ENCODE measurements at places on chromosomes 2 and 18. TPM values are rescaled to one million over a fixed set of nuclear protein-coding genes. Genes with fewer than 3 reads are reported as not detected.
A peak's percentile ranks its signal among the peaks of the same experiment; 100 is the strongest.

SLC8A1 gene
- 0.58 TPM for total RNA-seq

- no peaks in the 10 kb centered on the region for H3K36me3 ChIP-seq
- H3K4me1 ChIP-seq = no peaks in the 10 kb centered on the region
- H3K27ac ChIP-seq = no peak overlapping the region
- no peak for DNase-seq
- H3K4me3 ChIP-seq = no peak overlapping the region
These were observed 24.1 kb upstream of the EPHA4 start for GRCh38 chr2:221596192-221596591.

CPO gene
- total RNA-seq = not detected

DNA sequence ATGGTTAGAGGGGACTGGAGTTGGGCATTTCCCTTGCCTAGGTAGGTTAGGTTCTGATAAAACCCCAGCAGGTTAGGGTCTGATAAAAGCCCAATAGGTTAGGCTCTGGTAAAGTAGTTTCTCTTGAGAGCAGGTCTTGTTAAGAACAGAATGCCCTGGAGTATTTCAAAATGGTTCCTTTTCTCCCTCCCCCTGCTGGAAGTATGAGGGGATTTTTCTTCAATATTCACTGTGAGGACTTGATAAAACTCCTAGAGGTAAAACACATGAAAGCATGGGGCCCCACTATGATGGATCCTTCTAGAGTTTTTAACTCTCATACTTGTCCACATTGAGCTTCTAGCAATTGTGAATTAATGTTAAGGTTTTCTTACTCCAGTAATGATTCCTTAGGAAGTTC, 27.6 kb downstream of the ANKAR start:
- H3K4me3 ChIP-seq = no peak overlapping the region
- H3K27ac ChIP-seq = no peak overlapping the region
- no peaks in the 10 kb centered on the region for H3K36me3 ChIP-seq
- no peaks in the 10 kb centered on the region for H3K27me3 ChIP-seq

DNA sequence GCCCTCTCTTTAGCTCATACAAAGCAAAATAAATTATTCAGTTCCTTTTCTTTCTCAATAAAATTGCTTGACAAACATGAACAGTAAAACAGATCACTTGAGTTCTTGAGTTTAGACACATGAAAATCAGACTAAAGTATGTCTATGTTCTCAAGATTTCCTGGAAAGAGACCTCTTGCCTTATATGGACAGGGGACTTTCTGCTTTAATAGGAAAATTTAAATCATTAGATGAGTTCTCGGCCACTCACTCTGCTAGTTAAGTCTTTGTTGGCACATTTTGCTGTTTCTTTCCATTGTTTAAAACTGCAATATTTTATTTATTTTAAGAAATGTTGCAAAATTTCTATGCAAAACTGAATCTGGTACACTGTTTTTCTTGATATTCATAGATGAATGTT, 207.8 kb downstream of the RND3 start:
- no peak for DNase-seq
- no peaks in the 10 kb centered on the region for H3K27me3 ChIP-seq
- H3K4me3 ChIP-seq = no peak overlapping the region

PDE6D gene
- 37.8 TPM for total RNA-seq

DNA sequence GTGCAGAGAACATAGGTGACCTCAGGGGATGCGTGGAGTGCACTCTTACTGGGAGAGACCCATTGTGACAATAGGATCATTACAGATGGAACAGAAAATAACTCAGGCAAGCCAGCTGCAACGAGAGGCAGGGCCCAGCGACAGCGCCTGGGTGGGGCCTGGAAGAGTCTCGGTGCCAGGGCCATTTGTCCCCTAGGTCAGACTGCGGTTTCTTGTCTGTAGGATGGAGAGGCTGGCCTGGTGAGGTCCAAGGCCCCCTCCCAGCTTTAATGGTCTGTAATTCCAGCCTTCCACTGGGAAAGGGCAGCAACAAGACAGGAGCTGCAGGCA, 208.6 kb upstream of the APCDD1 start:
- DNase-seq = no peak
- H3K36me3 ChIP-seq = no peaks in the 10 kb centered on the region
- H3K4me1 ChIP-seq = no peaks in the 10 kb centered on the region
- H3K4me3 ChIP-seq = no peak overlapping the region

LRATD1 gene
- total RNA-seq = not detected

GRCh38 chr18:52844323-52844722, 504.3 kb downstream of the DCC start:
- H3K27me3 ChIP-seq = no peaks in the 10 kb centered on the region
- no peak for DNase-seq
- no peak overlapping the region for H3K4me3 ChIP-seq

SLC14A1 gene
- 6.0 TPM for total RNA-seq

DNA sequence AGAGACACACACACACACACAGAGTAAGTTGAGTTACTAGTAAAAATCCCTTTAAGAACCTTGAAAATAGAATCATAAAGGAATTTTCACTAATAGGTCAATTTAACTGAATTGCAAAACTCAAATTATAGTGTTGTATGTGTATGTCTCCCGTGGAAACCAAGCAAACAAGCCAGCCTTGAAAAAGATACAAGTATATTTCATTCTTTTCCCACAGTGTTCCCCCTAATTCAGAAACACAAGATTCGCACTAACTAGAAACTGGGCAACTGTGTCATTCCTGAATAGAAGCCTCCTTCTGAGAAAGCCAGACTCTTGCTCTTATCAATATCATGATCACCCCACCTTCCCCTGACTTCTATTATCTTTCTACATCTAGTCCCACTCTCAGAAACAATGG, 229.5 kb downstream of the PIEZO2 start:
- no peak for DNase-seq
- no peak overlapping the region for H3K27ac ChIP-seq
- no peaks in the 10 kb centered on the region for H3K4me1 ChIP-seq
- no peaks in the 10 kb centered on the region for H3K36me3 ChIP-seq
- H3K4me3 ChIP-seq = no peak overlapping the region

DNA sequence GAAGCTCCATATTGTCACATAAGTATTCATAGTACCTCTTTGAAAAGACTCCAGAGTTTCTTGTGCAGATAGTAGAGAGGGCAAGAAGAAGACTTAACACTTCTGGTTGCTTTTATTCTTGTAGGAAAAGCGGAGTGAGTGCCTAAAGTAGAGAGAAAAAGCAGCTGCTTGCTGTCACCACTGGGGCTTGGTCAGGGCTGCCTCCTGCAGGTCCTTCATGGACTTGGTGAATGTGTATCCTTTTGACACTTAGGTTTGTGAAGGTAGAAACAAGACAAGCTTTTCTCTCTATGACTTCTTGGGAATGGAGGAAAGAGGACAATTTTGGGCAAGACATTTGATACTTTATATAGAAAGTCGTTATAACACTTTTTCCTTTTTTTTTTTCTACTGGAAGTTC, 312.8 kb upstream of the FANCL start:
- H3K36me3 ChIP-seq = no peaks in the 10 kb centered on the region
- H3K27me3 ChIP-seq = peaks cover 6% of the 10 kb centered on the region
- no peak for DNase-seq
- no peak overlapping the region for H3K4me3 ChIP-seq

DNA sequence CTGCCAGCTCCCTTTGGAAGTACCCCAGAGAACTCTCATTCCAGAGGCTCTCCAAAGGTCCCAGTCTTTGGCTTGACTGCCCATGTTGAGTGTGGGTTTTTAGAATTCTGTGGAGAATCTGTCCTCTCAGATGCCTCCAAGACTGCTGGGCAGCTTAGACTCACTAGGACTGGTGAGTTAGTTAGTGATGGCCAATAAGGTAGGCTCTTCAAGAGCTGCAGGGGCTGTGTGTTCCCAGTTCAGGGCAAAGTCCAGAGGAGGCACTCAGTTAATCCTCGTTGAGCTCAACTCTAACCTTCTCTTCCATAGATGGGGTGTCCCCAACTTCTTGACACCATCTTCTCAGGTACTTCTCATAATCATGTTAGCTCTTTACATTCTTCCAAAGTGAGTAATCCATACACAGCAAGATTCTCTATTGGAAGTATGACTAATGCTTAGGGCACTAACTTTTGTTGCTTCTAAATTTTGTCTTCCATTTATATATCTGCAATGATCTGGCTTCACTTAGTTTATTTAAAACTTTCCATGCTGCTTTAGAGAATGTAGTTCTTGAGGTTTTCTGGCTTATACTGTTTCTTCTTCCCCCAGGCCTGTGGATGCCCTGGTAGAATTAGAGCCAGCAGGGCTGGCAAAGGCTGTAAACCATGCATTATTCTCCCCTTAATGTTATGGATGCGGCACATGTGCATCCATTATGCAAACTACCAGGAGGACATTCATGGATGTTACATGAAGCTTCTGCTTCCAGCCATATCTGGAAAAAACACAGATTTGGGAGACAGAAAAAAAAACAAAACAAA, 88.9 kb downstream of the POLE4 start:
- DNase-seq = no peak
- no peaks in the 10 kb centered on the region for H3K27me3 ChIP-seq
- H3K4me3 ChIP-seq = no peak overlapping the region
- H3K36me3 ChIP-seq = no peaks in the 10 kb centered on the region

RBM44 gene
- 1.9 TPM for total RNA-seq

GRCh38 chr2:96832408-96832753, 11.4 kb downstream of the ANKRD23 start:
- no peaks in the 10 kb centered on the region for H3K4me1 ChIP-seq
- H3K36me3 ChIP-seq = peaks cover 17% of the 10 kb centered on the region
- H3K27me3 ChIP-seq = no peaks in the 10 kb centered on the region
- no peak for DNase-seq
- no peak overlapping the region for H3K4me3 ChIP-seq
- H3K27ac ChIP-seq = no peak overlapping the region

DNA sequence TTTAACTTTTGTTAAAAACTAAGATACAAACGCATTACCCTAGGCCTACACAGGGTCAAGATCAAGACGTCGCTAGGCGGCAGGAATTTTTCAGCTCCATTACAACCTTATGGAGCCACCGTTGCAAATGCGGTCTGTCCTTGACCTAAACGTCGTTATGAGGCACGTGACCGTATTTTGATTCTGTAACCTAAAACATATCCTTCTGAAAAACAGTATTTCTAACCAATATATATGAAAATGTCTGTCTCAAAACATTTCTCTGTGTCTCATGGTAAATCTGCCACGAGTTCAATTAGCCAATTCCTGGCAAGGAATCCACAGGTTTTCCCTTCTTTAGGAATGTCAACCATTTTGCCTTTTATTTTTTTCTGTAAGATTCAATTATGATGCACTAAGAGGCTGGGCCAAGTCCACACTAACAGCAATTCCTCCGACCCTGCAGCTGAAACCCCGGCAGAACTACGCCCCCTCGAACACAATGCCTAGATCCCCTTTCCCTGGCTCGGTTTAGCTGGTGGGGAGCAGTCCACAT, 1.7 kb downstream of the RTN4 start:
- peaks cover 60% of the 10 kb centered on the region for H3K4me1 ChIP-seq
- peak overlapping the region; percentile 64 for H3K27ac ChIP-seq

MC4R gene
- not detected for total RNA-seq

GRCh38 chr2:145095641-145096435, 575.9 kb upstream of the ZEB2 start:
- no peak for DNase-seq
- H3K36me3 ChIP-seq = no peaks in the 10 kb centered on the region
- no peak overlapping the region for H3K4me3 ChIP-seq
- no peaks in the 10 kb centered on the region for H3K4me1 ChIP-seq
- no peak overlapping the region for H3K27ac ChIP-seq

- no peaks in the 10 kb centered on the region for H3K36me3 ChIP-seq
- H3K27ac ChIP-seq = no peak overlapping the region
- H3K4me3 ChIP-seq = no peak overlapping the region
- H3K4me1 ChIP-seq = peaks cover 20% of the 10 kb centered on the region
- DNase-seq = no peak
- peaks cover 43% of the 10 kb centered on the region for H3K27me3 ChIP-seq
These were observed 3.5 kb upstream of the IGFBP5 start for GRCh38 chr2:216698895-216699294.

ANKRD30B gene
- not detected for total RNA-seq

MTIF2 gene
- 49.8 TPM for total RNA-seq

- no peaks in the 10 kb centered on the region for H3K36me3 ChIP-seq
- DNase-seq = no peak
- H3K27ac ChIP-seq = no peak overlapping the region
- no peaks in the 10 kb centered on the region for H3K27me3 ChIP-seq
- no peak overlapping the region for H3K4me3 ChIP-seq
These were observed 922.5 kb downstream of the SUCLG1 start for GRCh38 chr2:83536556-83536955.

DNA sequence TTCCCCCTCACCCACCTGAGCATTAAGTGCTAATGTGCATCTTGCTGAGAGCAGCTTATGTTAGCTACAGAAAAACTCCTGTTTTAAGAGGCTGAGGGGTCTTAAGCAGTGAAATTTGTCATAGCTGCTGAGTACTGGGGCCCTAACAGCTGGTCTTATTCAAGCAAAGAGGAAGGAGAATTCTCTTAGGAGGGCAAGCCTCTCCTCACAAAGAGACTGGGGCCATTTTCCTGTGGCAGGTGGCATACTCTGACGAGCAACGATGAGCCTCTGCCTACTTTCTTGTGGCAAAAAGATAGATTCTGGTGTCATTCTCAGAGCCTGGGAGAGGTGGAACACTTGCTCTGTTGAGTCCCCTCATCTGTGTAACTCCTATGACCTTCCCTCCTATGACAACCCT, 53.2 kb downstream of the SPRED2 start:
- DNase-seq = no peak
- peaks cover 44% of the 10 kb centered on the region for H3K27me3 ChIP-seq
- H3K4me3 ChIP-seq = no peak overlapping the region
- no peaks in the 10 kb centered on the region for H3K36me3 ChIP-seq
- peaks cover 35% of the 10 kb centered on the region for H3K4me1 ChIP-seq

ARHGAP25 gene
- 38.3 TPM for total RNA-seq

- H3K27me3 ChIP-seq = no peaks in the 10 kb centered on the region
- DNase-seq = no peak
- H3K27ac ChIP-seq = no peak overlapping the region
- no peaks in the 10 kb centered on the region for H3K36me3 ChIP-seq
These were observed 133.1 kb upstream of the PELI1 start for GRCh38 chr2:64277101-64277849.

DNA sequence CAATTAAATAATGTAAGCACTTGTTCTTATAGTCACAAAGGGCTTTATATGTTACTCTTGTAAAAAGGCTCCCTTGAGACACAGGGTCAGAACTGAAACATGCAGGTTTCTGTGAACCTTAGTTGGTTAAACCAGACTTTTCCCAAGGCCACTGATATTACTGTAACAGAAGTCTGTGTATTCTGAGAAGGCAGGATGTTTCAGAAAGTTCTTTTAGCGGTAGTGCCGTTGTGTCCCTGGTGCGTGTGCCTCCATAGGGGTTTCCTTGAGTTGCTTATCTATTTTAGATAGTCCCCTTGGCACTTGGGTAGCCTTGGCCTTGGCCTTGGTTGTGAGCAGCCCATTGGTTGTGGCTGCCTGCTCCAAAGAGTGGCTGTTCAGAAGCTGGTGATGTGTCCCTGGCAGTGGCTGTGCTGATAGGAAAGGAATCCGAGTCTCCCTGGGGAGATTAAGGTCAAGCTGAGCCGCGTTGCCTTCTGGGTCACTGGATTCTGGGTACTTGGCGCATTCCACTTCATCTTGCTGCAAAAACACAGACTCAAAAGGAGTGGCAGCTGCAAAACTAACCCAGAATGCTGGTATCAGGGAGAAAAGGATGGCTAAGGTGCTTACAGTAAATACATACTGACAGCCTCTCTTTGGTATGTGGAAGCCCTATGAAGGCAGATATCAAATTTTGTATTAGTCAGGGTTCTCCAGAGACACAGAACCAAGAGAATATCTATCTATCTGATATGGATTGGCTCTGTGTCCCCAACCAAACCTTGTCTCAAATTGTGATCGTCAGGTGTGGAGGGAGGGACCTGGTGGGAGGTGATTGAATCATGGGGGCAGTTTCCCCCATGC, 69.7 kb downstream of the FHOD3 start:
- no peaks in the 10 kb centered on the region for H3K4me1 ChIP-seq
- DNase-seq = no peak
- peaks cover 41% of the 10 kb centered on the region for H3K27me3 ChIP-seq
- H3K36me3 ChIP-seq = no peaks in the 10 kb centered on the region
- H3K4me3 ChIP-seq = no peak overlapping the region

All from activated T-cell treated with anti-CD3 and anti-CD28 coated beads, Interleukin-2, amount 50 U/mL, for 72 hours (primary cell).